ENCODE measurements at places on chromosomes 5 and 9. TPM values are rescaled to one million over a fixed set of nuclear protein-coding genes. Genes with fewer than 3 reads are reported as not detected.

DNA sequence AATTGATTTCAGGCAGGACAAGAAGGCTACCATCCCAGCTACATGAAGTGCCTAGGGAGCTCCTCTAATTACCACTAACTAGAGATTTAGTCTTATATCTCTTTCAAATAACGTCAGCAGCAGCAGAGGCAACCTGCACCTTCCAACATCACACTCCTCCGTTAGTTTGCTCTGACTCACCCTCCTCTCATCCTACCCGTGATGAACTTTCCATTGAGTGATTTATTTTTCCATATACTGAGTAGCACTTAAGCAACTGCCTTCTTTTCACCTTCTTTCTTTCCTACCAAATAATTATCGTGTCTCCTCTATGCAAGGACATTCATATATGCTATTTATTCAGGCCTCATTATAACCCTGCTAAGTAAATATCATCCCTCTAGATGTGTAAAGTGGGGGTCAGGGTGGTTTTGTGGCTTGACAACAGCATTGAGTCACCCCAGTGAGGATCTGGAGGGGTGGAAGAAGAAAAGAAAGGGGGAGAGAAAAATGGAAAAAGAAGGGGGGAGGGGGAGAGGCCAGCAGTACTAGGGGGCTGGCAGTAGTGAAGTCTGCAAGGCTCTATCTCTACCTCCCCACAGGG lies 64.6 kb upstream of the CAST start:
- DNase-seq = no peak
- no peaks in the 10 kb centered on the region for H3K27me3 ChIP-seq
- no peaks in the 10 kb centered on the region for H3K4me1 ChIP-seq
- no peak overlapping the region for H3K27ac ChIP-seq
- H3K4me3 ChIP-seq = no peak overlapping the region
- H3K36me3 ChIP-seq = no peaks in the 10 kb centered on the region

GRCh38 chr9:108889649-108890067 lies 27.6 kb downstream of the ACTL7A start:
- H3K27me3 ChIP-seq = no peaks in the 10 kb centered on the region
- no peak overlapping the region for H3K27ac ChIP-seq
- H3K4me1 ChIP-seq = no peaks in the 10 kb centered on the region
- DNase-seq = no peak

Gene BSPRY
- total RNA-seq = 10.8 TPM

DNA sequence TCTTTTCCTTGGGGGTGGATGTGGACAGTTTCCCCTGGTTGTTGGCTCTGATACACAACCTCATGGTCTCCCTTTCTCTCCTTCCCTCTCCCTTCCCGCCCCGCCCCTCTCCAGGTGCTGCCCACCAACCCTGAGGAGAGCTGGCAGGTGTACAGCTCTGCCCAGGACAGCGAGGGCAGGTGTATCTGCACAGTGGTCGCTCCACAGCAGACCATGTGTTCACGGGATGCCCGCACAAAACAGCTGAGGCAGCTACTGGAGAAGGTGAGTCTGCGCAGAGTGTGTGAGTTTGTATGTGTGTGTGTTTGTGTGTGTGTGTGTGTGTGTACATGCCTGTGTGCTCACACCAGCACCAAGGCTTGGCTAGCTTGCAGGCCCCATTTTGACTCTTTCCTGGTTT lies 2.6 kb downstream of the OLFM1 start:
- no peak for DNase-seq
- peaks cover 23% of the 10 kb centered on the region for H3K4me1 ChIP-seq
- no peaks in the 10 kb centered on the region for H3K36me3 ChIP-seq
- peaks cover 26% of the 10 kb centered on the region for H3K27me3 ChIP-seq

Gene PTGES
- total RNA-seq = 2.1 TPM

GRCh38 chr5:131825404-131826013 lies 28.7 kb upstream of the FNIP1 start:
- H3K36me3 ChIP-seq = no peaks in the 10 kb centered on the region
- H3K4me1 ChIP-seq = no peaks in the 10 kb centered on the region
- H3K4me3 ChIP-seq = no peak overlapping the region

- no peaks in the 10 kb centered on the region for H3K36me3 ChIP-seq
- no peak overlapping the region for H3K4me3 ChIP-seq
- DNase-seq = no peak
- H3K27me3 ChIP-seq = no peaks in the 10 kb centered on the region
- H3K4me1 ChIP-seq = no peaks in the 10 kb centered on the region
- H3K27ac ChIP-seq = no peak overlapping the region
Measured at GRCh38 chr5:98497418-98497817, 276.0 kb upstream of the RGMB start.

Gene SLC6A7
- total RNA-seq = not detected

GRCh38 chr9:33633636-33634035 lies 109.6 kb downstream of the ANKRD18B start:
- no peaks in the 10 kb centered on the region for H3K4me1 ChIP-seq
- H3K27me3 ChIP-seq = peaks cover 48% of the 10 kb centered on the region
- H3K36me3 ChIP-seq = no peaks in the 10 kb centered on the region
- no peak overlapping the region for H3K27ac ChIP-seq
- DNase-seq = no peak

GRCh38 chr9:113570749-113571711 lies 107.5 kb downstream of the RGS3 start:
- H3K4me3 ChIP-seq = no peak overlapping the region
- peaks cover 23% of the 10 kb centered on the region for H3K4me1 ChIP-seq
- H3K27ac ChIP-seq = no peak overlapping the region
- H3K36me3 ChIP-seq = no peaks in the 10 kb centered on the region
- peak; percentile 20 for DNase-seq

GRCh38 chr9:115169003-115169402 lies 51.0 kb upstream of the TNC start:
- no peaks in the 10 kb centered on the region for H3K27me3 ChIP-seq
- no peak overlapping the region for H3K4me3 ChIP-seq
- H3K27ac ChIP-seq = no peak overlapping the region

Gene TAF11L10
- not detected for total RNA-seq

Gene TEX48
- total RNA-seq = not detected

GRCh38 chr5:147398860-147399259 lies 111.0 kb downstream of the DPYSL3 start:
- no peak overlapping the region for H3K4me3 ChIP-seq
- H3K27ac ChIP-seq = no peak overlapping the region
- no peaks in the 10 kb centered on the region for H3K27me3 ChIP-seq
- peaks cover 38% of the 10 kb centered on the region for H3K36me3 ChIP-seq
- peaks cover 16% of the 10 kb centered on the region for H3K4me1 ChIP-seq
- no peak for DNase-seq

- no peaks in the 10 kb centered on the region for H3K36me3 ChIP-seq
- no peaks in the 10 kb centered on the region for H3K27me3 ChIP-seq
- DNase-seq = no peak
- H3K4me3 ChIP-seq = no peak overlapping the region
- no peaks in the 10 kb centered on the region for H3K4me1 ChIP-seq
- H3K27ac ChIP-seq = no peak overlapping the region
Measured at GRCh38 chr5:150340614-150341255, 16.8 kb upstream of the TCOF1 start.

Gene PLPP7
- 1.5 TPM for total RNA-seq

DNA sequence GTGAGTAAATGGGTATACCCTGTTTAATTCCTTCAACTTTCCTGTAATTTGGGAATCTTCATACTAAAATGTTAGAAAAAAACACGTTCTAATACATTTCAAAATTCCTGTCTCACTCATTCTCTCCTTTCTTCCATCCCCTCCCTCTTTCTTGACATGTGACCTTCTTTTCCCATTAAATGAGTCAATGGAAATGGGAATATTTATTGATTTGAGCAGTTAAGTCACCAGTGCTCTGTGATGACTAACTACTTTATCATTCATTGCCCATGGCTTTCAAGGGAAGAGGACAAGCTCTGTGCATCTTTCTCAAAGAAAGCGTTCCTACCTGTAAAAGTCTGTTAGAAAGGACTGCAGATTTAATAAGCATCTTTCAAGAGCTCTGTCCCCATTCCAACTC lies 144.4 kb upstream of the MAP3K1 start:
- no peak overlapping the region for H3K4me3 ChIP-seq
- no peaks in the 10 kb centered on the region for H3K27me3 ChIP-seq
- DNase-seq = no peak

GRCh38 chr9:20178197-20178596 lies 389.4 kb upstream of the SLC24A2 start:
- no peaks in the 10 kb centered on the region for H3K27me3 ChIP-seq
- H3K4me1 ChIP-seq = no peaks in the 10 kb centered on the region
- no peak overlapping the region for H3K4me3 ChIP-seq
- DNase-seq = no peak
- H3K27ac ChIP-seq = no peak overlapping the region

GRCh38 chr5:36552651-36553393 lies 53.6 kb upstream of the SLC1A3 start:
- no peak overlapping the region for H3K27ac ChIP-seq
- no peaks in the 10 kb centered on the region for H3K27me3 ChIP-seq
- no peak overlapping the region for H3K4me3 ChIP-seq
- no peak for DNase-seq
- no peaks in the 10 kb centered on the region for H3K4me1 ChIP-seq

Gene BDP1
- total RNA-seq = 28.2 TPM

DNA sequence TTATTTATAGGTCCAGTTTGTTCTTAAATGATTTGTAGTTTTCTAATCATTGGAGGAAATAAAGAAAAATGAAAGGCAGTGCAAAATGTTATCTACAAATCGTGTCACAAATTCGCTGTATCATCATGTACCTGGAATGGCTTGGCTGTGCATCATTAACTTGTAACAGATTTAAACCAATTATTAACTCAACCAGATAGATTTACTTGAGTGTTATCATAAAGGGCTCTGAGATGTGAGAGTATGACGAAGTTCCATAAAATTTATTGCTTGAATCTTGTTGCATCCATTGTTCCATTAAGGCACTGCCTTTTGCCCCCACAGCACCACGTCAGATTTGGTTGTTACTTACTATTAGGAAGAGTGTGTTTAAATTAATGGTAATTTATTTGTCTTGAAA lies 23.5 kb downstream of the PCSK5 start:
- no peaks in the 10 kb centered on the region for H3K36me3 ChIP-seq
- no peak for DNase-seq
- no peak overlapping the region for H3K4me3 ChIP-seq
- no peaks in the 10 kb centered on the region for H3K4me1 ChIP-seq
- H3K27ac ChIP-seq = no peak overlapping the region

Gene HIGD2A
- 104 TPM for total RNA-seq

GRCh38 chr9:19408693-19409400 lies at the start of gene ACER2:
ACER2 (plus strand) TSS chr9:19409009; CDS start chr9:19409085, 76 bp downstream.
- peak within 1 kb of the TSS; percentile 77 for H3K27ac ChIP-seq
- peaks cover 14% of the 10 kb centered on the region for H3K4me1 ChIP-seq
- H3K27me3 ChIP-seq = no peaks in the 10 kb centered on the region
- DNase-seq = peak; percentile 97
- H3K36me3 ChIP-seq = no peaks in the 10 kb centered on the region
- H3K4me3 ChIP-seq = peak within 1 kb of the TSS; percentile 94

Gene TMEM267
- 12.0 TPM for total RNA-seq

Gene EPB41L4B
- total RNA-seq = 10.1 TPM

Gene DRD1
- total RNA-seq = 0.58 TPM

DNA sequence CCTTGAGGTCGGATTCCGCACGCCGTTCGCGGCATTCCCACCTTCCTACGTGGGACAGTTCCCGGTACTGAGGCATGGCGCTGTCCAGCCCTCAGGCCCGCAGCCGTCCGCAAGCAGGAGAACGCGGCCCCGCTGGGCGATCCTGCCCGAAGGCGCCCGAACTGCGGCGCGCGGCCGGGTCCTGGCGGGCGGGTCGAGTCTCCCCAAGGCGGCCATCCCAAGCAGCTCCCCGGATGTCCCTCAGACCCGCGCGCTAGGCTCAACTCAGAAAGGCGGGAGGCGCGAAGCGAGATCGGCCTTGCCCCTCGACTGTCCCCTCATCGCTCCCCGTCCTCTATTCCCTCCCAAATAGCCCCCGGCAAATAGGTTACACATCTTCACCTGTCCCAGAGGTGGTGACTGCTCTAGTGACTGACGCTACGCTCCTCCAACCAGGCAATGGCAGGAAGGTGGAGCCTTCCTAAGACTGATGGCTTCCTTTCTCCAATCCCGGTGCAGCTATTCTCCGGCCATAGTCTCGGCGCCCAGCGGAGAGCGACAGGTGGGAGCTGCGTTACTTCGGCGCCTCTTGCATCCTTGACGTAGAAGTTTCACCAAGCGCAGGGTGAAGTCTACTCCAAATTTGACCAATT lies 787 bp upstream of the ANKHD1 start:
- H3K27ac ChIP-seq = peak overlapping the region; percentile 87
- H3K4me1 ChIP-seq = peaks cover 31% of the 10 kb centered on the region
- H3K36me3 ChIP-seq = peaks cover 3% of the 10 kb centered on the region
- H3K4me3 ChIP-seq = peak overlapping the region; percentile 75

Gene LCN9
- total RNA-seq = not detected

Data from upper lobe of right lung (tissue), 1 donor.